GM19239 (cell line): ENCODE measurements at places on chromosomes 1 and 21.

GRCh38 chr1:201938440-201939035, 7.8 kb downstream of the LMOD1 start:
- no peak for DNase-seq

- DNase-seq = no peak
These were observed 50.0 kb downstream of the TSEN15 start for GRCh38 chr1:184101571-184101970.

GRCh38 chr1:168273575-168273974, 7.1 kb upstream of the TBX19 start:
- DNase-seq = no peak

GRCh38 chr1:17723684-17724083, 31.4 kb upstream of the ACTL8 start:
- no peak for DNase-seq

- DNase-seq = no peak
These were observed 14.1 kb downstream of the TMEM53 start for GRCh38 chr1:44660176-44660575.

DNA sequence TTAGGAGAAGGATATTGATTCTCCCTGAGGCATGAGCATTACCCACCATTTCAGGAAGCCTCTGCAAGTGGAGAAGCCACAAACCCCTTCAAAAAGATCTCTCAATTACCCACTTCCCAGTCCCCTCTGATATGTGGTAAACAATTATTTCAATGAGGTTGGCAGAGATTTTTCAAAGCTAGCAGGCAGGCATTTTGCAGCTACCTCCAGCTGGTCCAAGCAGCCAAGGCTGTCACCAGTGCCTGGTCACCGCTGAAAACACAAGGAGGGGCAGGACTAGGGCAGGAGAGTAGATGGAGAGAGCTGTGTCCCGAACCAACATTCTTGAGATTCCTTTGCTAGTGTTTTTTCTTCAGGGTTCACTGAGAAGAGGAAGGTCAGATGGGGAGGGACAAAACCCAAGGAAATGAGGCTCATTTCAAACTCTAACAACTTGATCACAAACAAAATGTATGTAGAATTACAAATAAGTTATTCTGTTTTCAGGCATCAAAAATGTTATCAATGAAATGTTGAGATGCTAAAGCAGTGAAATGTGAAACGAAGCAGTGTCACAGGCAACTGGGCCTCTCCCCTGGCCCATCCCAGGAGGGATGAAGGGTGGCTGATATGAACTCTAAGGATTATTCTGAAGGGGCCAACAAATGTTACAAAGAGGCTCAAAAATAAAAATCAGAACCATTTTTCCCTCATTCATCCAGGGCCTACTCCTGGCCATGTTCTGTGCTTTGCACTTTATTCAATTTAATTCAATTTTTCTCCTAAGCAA, 22.3 kb downstream of the APP start:
- no peak for DNase-seq

DNA sequence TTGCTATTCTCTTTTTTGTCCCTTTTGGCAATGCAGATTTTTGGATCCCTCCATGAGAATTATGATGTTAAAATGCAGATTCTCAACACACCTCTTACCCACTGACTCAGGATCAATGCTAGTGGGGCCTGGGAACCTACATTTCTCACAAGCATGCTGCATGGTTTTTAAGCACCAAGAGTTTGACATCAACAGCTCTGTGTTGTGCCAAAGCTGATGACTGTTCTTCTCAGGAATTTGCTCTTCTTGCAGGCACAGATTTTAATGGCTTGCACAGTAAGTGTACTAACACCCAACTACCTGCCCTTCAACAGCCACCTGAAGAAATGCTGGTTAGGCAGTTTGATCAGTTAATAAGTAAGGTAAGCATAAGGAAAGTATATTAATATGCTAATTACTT, 468.7 kb downstream of the PTBP2 start:
- no peak for DNase-seq

GRCh38 chr1:50985094-50985493, 15.0 kb downstream of the CDKN2C start:
- no peak for DNase-seq

DNA sequence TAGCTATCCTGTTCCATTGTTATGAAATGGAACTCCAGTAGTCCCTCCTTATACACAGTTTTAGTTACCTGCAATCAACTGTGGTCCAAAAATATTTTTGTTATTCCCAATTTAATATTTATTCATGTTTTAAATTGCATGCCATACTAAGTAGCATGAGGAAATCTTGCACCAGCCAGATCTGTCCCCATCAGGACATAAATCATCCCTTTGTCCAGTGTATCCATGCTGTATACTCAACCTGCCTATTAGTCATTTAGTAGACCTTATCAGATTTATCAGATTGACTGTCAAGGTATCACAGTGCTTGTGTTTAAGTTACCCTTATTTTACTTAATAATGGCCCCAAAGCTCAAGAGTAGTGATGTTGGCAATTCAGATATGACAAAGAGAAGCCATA, 207.9 kb upstream of the DMRTA2 start:
- DNase-seq = no peak

- no peak for DNase-seq
These were observed 96.5 kb downstream of the PAPPA2 start for GRCh38 chr1:176559474-176559873.

- peak; percentile 90 for DNase-seq
These were observed 21.8 kb downstream of the SLC27A3 start for GRCh38 chr1:153796786-153797659.

DNA sequence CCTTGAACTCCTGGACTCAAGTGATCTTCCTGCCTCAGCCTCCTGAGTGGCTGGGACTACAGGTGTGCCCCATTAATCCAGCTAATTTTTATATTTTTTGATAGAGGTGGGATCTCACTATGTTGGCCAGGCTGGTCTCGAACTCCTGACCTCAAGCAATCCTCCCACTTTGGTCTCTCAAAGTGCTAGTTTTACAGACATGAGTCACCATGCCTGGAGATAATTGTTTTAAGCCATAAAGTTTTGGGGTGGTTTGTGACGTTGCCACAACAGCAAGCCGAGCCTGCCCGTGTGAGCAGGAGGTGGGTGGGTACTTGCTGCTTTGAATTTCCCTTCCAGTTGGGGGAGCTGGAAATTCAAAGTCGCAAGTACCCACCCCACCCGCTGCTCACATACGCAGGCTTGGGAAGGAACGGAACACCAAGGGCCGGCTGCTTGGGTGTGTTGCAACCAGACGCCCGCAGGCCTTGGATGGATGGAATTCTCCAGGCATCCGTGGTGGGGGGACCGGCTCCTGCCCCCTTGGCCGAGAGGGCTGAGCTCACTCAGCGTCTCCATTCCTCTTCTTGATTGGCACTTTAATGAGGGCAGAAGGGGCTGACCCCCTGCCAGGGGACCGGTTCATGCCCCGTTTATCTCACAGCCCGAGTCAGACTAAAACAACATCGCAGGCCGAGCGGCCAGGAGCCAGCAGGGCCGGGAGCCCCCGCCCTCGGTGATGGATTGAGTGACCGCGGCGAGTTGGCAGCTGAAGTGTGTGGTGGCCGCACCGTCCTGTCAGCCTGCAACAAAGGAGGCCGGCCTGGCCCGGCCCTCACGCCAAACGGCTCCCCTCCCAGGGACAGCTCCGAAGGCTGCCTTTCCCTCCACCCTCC, 78.1 kb downstream of the DHRS3 start:
- DNase-seq = no peak

GRCh38 chr21:16788584-16788983, 724.3 kb upstream of the CXADR start:
- no peak for DNase-seq

DNA sequence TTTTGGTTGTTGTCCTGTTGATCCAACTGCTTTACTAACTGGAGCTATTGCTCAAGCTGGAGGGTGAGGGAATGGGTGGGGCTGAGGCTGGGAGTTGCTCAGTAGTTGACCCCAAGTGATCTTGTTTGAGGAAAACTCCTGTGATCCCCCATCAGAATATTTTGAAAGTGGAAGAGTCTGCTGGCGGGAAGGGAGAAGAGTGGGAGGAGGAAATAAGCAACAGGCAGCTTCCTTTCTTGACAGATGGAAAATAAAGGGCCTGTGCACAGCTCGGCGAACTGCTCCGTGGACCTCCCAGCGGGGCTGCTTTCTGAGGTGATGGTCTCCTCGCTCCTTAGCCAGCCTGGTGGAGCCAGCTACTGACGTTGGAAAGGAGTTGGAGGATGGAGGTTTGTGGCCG, 199.1 kb upstream of the LMO4 start:
- DNase-seq = no peak

DNA sequence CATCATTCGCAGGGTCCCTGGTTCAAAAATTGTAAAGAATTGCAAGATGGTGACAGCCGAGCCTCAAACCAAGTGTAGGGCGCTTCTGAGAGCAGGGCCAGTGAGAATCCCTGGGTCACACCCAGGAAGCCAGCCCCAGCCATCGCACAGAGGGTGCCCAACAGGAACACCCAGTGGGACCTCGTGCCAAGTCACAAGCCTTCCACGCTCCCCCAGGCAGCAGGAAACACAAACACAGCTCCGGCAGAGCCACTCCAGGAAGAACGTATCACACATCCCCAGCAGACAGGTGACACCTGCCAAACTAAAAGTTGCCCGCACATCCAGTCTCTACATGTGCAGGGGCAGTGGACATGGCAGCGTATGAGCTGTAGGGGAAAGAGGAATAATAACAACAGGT, 20.2 kb downstream of the DHRS3 start:
- DNase-seq = no peak

DNA sequence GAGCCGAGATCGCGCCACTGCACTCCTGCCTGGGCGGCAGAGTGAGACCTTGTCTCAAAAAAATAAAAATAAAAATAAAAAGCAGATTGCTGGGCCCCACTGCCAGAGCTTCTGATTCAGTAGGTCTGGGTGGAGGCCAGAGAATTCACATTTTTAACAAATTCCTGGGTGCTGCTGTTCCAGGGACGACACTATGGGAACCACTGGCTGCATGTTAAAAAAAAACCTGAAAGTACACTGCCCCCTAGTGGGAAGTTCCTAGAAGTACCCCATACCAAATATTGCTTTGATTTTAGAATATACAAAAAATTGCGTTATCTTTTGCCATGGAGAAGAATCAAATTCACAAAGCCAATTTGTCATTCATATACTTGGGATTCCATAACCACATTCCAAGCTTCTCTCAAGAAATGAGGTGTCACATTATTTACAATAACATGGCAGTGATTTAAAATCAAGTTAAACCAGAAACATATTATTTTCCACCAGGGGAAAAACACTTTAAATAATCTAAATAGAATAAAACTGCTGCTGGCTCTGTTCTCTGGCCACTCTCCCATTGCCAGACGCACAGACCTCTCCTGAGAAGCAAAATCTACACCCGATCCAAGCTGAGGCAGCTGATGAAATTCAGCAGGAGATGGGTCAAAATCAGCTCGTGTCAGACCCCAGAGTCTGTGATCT, 27.4 kb downstream of the SYF2 start:
- DNase-seq = peak; percentile 40

DNA sequence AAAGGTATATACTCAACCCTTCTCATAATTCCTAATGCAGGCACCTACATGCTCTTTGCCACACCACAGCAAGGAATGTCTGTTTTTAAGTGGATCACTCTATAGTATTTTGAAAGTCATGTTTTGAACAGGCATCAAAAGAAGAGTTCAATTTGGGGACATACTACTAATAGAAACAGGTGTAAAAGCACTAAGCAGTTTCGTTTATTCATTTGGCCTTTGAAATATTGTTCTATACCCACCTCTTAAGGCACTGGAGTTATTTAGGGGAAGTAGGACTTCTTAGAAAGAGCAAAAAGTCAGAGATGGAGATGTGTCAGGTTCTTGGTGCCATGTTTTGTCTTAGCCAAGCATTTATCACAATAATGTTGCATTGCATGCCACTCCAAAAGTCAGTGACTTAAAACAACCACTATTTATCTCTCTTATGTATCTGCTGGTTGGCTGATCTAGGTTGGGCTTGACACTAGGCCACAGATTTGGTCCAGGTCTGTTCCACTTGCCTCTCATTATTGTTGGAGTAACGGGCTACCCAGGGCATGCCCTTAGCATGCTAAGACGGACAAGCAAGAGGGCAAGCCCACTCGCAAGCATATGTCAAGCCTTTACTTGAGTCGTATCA, 107.5 kb downstream of the RGL1 start:
- DNase-seq = no peak

GRCh38 chr21:27209546-27209945, 242.7 kb upstream of the ADAMTS5 start:
- no peak for DNase-seq

GRCh38 chr21:16330082-16330907, 600.5 kb downstream of the USP25 start:
- DNase-seq = no peak

DNA sequence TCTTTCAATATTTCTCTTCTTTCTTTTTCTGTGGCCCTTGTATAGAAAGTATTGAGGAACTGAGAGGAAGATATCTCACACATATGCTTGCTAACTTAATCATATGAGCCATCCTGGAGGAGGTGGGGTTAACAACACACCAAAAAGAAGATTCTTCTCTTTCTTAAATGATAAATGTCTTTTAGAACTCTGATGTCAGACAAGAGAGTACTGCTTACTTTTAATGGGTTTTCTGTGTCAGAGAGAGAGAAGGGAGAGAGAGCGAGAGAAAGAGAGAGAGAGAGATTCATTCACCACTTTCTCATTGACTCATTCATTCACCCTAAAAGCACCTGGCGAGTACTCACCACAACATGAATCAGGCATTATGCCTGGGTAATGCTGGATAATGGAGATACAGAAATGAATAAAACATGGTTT, 250.3 kb upstream of the SGIP1 start:
- DNase-seq = no peak

DNA sequence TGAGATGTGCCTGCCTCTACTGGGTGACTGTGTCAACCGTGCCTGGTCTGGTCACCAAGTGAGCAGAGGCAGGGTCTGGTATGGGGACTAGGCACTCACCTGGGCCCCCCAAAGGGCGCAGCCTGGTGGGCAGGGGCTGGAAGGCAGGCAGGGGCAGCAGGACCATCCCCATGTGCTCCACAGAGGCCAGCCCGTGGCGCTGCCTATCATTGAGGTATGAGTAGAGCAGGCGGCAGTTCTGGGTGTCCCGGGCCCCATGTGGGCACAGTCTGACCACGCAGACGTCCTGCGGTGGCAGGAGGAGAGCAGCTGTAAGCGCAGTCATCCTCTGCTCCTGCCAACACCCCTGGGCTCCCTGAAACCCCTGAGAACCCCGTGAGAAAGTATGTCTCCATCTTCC, 23.7 kb downstream of the SPOCD1 start:
- no peak for DNase-seq

- no peak for DNase-seq
These were observed 36.2 kb downstream of the BACH1 start for GRCh38 chr21:29334717-29335428.
